Calu3 (cell line): ENCODE measurements at places on chromosomes 7 and 10. TPM values are rescaled to one million over a fixed set of nuclear protein-coding genes. Genes with fewer than 3 reads are reported as not detected.

DNA sequence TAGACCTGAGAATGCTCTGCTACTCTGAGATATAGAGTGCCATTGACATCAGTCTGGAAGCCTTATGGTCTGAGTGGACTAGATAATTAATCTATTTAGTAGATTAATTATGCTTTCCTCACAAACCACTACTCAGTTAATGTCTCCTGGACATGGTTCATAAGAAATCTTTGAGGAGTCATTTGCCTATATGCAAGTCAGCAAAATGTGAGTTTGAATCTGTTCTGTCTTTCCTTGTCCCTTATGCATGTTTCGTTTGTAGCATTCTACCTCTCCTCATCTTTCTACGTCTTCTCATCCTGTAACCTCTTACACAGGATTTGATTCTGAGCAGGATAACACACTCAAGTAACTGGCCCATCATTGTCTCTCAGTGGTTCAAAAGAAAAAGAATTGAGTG lies 735.4 kb upstream of the LRRTM3 start:
- no peaks in the 10 kb centered on the region for H3K36me3 ChIP-seq
- no peak overlapping the region for H3K27ac ChIP-seq
- H3K4me1 ChIP-seq = no peaks in the 10 kb centered on the region
- no peaks in the 10 kb centered on the region for H3K27me3 ChIP-seq
- DNase-seq = no peak

GRCh38 chr7:5795752-5796475 lies 14.5 kb upstream of the RNF216 start:
- H3K4me3 ChIP-seq = no peak overlapping the region
- no peaks in the 10 kb centered on the region for H3K27me3 ChIP-seq
- H3K27ac ChIP-seq = no peak overlapping the region
- DNase-seq = no peak

DNA sequence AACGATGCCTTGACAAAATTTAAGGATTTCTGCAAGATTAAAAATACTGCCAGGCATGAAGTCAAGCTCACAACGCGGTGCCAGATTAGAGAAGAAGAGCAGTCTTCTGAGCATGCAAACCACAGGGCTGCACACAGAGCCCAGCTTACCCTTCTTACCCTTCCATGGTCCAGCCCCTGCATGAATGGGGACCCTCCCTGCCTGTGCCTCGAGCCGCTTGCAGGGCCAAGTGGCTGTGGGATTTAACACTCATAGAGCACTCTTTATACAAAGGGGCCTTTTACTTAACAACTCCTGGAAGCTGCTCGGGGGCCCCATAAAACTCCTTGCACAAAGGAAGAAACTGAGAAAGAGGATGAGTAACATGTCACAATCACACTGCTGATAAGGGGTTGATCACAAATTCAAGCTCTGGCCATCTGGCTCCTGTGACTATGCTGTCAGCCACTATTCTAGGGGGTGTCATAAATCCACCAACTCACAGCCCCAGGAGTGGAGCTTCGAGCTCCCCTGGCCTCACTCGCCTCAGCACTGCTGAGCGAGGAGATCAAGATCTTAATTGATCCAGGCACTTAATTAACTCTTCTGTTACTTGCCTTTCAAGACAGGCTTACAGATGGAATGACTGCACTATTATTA lies 514.8 kb downstream of the TNS3 start:
- no peak overlapping the region for H3K4me3 ChIP-seq
- no peak for DNase-seq
- H3K27me3 ChIP-seq = peaks cover 18% of the 10 kb centered on the region
- no peak overlapping the region for H3K27ac ChIP-seq
- no peaks in the 10 kb centered on the region for H3K36me3 ChIP-seq

The IL6 gene
- 20.7 and 25.5 TPM in 2 replicates for total RNA-seq

The ELAPOR2 gene
- 0.68 and 0.83 TPM in 2 replicates for total RNA-seq
